ENCODE measurements at places on chromosomes 3 and 15. TPM values are rescaled to one million over a fixed set of nuclear protein-coding genes. Genes with fewer than 3 reads are reported as not detected.
A peak's percentile ranks its signal among the peaks of the same experiment; 100 is the strongest.

GRCh38 chr3:101466465-101467309, 46.3 kb downstream of the SENP7 start:
- peak; percentile 6 for DNase-seq
- H3K4me1 ChIP-seq = no peaks in the 10 kb centered on the region
- H3K27me3 ChIP-seq = no peaks in the 10 kb centered on the region
- peak overlapping the region; percentile 7 for H3K4me3 ChIP-seq
- no peak overlapping the region for H3K27ac ChIP-seq
- no peaks in the 10 kb centered on the region for H3K36me3 ChIP-seq

GRCh38 chr3:53230041-53230621, 25.7 kb downstream of the TKT start:
- no peak overlapping the region for H3K27ac ChIP-seq
- no peaks in the 10 kb centered on the region for H3K4me1 ChIP-seq
- no peak overlapping the region for H3K4me3 ChIP-seq
- no peak for DNase-seq
- peaks cover 13% of the 10 kb centered on the region for H3K36me3 ChIP-seq

Gene GOLGA8H
- total RNA-seq = 1.1 TPM

Gene EPHA6
- 0.23 TPM for total RNA-seq

Gene NEO1
- total RNA-seq = 30.1 TPM

DNA sequence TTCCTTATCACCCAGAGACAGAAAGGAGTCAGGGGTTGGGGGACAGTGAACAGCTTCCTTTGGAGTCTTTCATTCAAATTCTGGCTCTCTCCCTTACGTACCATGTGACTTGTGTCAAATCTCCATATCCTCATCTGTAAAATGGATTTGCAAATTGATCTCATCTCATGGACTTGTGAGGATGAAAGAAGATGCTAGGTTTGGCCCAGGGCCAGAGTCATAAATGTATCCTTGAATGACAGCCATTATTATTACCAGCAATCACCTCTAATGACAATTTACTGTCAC, 67.8 kb upstream of the POLG start:
- H3K27me3 ChIP-seq = peaks cover 100% of the 10 kb centered on the region
- no peak for DNase-seq
- H3K4me3 ChIP-seq = no peak overlapping the region
- H3K4me1 ChIP-seq = peaks cover 43% of the 10 kb centered on the region
- no peaks in the 10 kb centered on the region for H3K36me3 ChIP-seq
- H3K27ac ChIP-seq = no peak overlapping the region

Gene ZNF770
- 36.7 TPM for total RNA-seq

DNA sequence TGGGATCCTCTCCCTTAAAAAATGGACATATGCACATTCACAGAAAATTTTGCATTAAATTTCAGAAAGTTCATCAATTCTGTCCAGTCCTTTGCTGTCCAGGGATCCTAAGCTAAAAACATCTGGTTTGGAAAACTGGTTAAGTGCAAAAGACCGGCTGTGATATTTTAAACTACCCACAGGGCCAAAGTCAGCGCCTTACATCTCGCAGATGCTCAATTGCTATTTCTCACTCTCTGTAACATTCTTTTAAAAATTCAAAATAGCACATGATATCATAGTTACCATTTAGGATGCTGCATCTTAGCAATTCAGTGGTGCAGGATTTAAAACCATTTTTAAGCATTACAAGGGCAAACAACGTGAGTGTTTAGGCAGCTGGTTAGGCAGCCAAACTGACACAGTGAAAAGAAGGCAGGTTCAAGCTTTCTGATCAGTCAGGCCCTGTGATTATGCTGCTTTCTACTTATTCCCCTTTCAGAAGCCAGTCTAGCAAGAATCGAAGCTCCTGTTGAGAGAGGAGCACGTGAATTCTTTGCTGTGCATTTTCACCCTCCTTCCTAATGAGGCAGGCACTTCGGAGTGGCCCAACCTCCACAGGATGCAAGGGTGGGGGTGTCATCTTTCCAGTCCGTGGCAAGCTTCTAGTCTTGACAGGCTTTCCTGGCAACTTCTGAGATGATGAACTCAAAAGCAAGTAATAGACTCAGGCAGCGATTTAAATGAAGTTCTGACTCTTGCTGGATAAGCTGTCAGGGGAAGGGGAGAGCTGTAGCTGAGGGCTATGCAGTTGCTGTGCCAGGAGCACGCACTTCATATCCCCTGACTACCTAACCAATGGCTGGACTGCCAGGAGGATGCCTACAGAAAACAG, 8.8 kb downstream of the PRICKLE2 start:
- peak overlapping the region; percentile 60 for H3K27ac ChIP-seq
- H3K4me3 ChIP-seq = no peak overlapping the region
- H3K4me1 ChIP-seq = peaks cover 21% of the 10 kb centered on the region
- no peaks in the 10 kb centered on the region for H3K36me3 ChIP-seq

DNA sequence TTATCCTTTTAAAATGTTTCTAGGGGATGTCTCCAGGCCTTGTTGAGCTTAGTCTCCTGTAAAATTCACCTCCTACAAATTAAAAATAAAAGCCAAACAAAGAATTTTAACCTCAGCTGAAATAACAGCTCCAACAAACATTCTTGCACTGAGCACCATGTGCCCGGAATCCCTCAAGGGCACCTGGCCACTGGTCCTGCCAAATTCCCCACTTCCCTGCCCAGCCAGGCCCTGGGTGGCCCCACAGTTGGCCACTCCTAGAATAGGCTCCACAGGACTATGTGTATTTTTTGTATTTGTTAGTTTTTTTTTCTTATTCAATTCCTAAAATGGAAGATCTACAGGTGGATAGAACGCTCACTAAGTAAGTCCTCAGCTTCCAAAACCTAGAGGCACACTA, 33.1 kb upstream of the PLA2G4E start:
- H3K36me3 ChIP-seq = no peaks in the 10 kb centered on the region
- H3K4me1 ChIP-seq = peaks cover 19% of the 10 kb centered on the region
- no peaks in the 10 kb centered on the region for H3K27me3 ChIP-seq
- peak; percentile 38 for DNase-seq

Gene MOBP
- 0.16 TPM for total RNA-seq

Gene ARL14
- not detected for total RNA-seq

- H3K4me3 ChIP-seq = no peak overlapping the region
- peaks cover 62% of the 10 kb centered on the region for H3K4me1 ChIP-seq
- no peaks in the 10 kb centered on the region for H3K36me3 ChIP-seq
- H3K27me3 ChIP-seq = no peaks in the 10 kb centered on the region
- no peak for DNase-seq
Measured at GRCh38 chr15:101167753-101168462, 83.9 kb downstream of the CHSY1 start.

- no peak overlapping the region for H3K4me3 ChIP-seq
- no peaks in the 10 kb centered on the region for H3K27me3 ChIP-seq
- no peaks in the 10 kb centered on the region for H3K36me3 ChIP-seq
- H3K4me1 ChIP-seq = no peaks in the 10 kb centered on the region
Measured at GRCh38 chr15:35827911-35828310, 281.9 kb upstream of the DPH6 start.

Gene CALML4
- 3.0 TPM for total RNA-seq

Gene LRRIQ4
- total RNA-seq = 0.18 TPM

Gene ROBO2
- 22.2 TPM for total RNA-seq

- DNase-seq = no peak
- H3K4me1 ChIP-seq = no peaks in the 10 kb centered on the region
- no peaks in the 10 kb centered on the region for H3K27me3 ChIP-seq
- H3K36me3 ChIP-seq = no peaks in the 10 kb centered on the region
Measured at GRCh38 chr3:61663356-61664104, 102.2 kb downstream of the PTPRG start.

Gene SLC6A6
- total RNA-seq = 32.2 TPM

DNA sequence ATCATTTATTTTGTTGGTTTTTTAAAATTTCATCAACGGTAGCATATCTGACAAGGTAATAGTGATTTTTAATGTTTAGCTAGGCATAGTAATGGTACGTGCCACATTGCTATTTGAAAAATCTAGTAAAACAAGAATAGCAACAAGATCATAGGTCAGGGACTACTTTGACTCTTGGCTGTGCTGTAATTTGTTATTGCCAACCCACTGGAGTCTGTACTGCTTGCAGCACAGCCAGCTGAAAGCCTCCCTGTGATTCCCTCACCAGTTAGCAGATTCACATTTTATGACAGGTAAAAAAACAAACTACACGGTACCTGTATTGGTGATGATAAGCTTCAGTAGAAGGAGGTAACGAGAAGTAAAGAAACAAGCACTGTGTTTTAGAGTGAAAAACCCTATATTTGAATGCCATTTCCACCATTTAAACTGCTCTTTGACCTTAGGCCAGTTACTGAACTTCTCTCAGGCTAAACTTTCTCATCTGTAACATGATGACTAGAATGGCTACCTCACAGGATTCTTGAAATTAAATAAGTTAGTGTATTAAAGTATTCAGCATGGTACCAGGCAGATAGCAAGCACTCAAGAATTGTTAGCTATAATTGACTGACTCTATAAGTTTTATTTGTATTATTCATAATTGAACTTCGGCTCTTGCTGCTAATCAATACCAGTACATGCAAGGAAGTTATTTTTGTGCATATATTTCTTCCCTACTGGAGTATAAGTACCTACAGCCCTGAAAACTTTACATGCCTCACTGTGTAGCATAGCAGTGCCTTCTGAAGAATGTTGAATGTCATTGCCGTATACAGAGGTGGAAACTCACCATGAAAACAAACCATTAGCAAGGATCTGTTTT, 16.1 kb downstream of the FILIP1L start:
- H3K27me3 ChIP-seq = no peaks in the 10 kb centered on the region
- DNase-seq = no peak
- peaks cover 11% of the 10 kb centered on the region for H3K4me1 ChIP-seq
- no peaks in the 10 kb centered on the region for H3K36me3 ChIP-seq
- no peak overlapping the region for H3K4me3 ChIP-seq
- H3K27ac ChIP-seq = peak overlapping the region; percentile 63

Measured in left lung (tissue), 14 donors.